ENCODE measurements at places on chromosomes 13 and 19.
A peak's percentile ranks its signal among the peaks of the same experiment; 100 is the strongest.

- DNase-seq = no peak
Observed at GRCh38 chr13:112131081-112131712, 64.2 kb downstream of the SOX1 start.

GRCh38 chr13:114103801-114104654 is 28.4 kb downstream of the RASA3 start:
- no peak for DNase-seq

GRCh38 chr13:106597186-106597585 is 29.2 kb upstream of the ARGLU1 start:
- no peak for DNase-seq

DNA sequence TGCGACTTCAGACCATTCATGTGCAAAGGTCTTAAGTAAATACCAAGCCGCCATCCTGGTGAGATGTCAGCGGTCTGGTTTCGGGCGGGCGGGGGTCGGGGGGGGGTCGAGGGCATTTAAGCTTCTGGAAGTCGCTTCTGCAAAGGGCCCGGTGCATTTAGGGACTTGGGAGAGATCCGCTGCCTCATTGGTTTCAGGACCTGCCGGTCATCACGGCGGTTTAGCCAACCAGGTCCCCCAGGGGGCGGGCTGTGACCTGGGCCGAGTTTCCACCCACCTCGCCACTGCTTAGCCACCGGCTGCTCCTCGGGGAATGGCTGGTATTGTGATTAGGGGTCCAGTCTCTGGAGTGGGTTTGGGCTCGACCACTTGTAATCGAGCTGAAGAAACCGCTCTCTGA is 7.8 kb downstream of the ANKLE1 start:
- DNase-seq = peak; percentile 30

GRCh38 chr19:39831679-39832078 is 2.3 kb downstream of the DYRK1B start:
- DNase-seq = no peak

DNA sequence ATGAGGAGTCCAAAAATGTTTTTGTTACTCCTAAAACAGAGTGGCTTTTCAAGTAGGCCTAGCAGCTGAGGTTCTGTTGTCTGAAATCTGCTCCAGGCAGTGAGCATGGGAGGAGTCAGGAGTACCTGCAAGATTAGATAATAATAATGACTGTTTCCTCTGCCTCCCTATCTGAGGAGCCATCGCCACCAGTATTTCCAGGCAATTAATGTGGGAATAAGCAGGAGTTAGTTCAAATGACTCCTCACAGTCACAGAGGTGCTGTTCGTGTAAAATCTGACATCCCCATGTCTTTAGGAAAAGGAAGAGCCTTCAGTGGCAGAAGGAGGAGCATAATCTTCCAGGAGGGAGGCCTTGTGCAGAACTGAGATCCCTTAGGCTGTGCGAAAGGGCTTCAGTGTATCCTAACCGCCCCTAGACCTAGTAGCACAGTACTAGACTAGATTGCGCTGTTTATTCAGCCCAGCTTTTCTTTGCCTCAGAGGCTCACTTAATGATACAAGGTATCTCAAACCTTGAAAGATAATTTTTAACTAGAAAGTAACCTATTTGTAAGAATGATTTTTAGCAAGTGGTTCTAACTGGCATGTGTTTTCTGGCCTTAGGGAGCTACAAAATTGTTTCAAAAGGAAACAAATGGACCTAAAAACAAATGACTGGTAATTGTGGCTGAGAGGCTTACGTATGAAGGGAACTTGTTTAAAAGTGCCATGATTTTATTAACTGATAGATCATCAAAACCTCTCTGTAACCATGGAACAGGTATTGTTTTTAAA is 49.0 kb downstream of the FREM2 start:
- peak; percentile 15 for DNase-seq

DNA sequence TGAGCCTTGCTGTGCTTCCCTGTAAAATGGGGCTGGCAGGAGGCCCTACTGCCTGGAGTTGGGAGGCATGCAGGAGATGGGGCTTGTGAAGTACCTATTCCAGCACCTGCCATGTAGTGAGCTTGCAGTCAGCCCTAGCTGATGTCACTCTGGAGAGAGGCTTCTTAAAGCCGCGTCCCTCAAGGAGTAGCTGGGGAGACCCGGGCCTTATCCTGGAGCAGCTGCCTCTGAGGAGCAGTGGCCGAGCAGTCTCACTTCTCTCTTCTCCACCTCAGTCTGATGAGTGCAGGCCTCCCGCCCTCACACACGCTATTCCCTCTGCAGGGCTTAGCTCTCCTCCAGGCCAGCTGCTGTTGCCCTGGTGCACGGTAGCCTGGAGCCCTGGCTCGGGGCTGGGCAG is 18.0 kb downstream of the CLASRP start:
- DNase-seq = no peak

DNA sequence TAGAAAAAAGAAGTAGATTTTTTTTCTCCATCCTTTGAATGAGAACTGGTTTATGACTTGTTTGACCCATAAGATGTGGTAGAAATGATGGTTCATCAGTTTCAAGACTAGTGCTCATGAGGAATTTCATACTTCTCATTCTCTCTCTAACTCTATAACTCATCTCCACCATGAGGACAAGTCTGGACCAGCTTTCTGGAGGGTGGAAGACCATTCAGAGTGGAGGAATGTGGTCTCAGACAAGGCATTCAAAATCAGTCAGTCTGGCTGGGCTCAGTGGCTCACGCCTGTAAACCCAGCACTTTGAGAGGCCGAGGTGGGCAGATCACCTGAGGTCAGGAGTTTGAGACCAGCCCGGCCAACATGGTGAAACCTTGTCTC is 3.5 kb upstream of the EID2 start:
- DNase-seq = no peak

DNA sequence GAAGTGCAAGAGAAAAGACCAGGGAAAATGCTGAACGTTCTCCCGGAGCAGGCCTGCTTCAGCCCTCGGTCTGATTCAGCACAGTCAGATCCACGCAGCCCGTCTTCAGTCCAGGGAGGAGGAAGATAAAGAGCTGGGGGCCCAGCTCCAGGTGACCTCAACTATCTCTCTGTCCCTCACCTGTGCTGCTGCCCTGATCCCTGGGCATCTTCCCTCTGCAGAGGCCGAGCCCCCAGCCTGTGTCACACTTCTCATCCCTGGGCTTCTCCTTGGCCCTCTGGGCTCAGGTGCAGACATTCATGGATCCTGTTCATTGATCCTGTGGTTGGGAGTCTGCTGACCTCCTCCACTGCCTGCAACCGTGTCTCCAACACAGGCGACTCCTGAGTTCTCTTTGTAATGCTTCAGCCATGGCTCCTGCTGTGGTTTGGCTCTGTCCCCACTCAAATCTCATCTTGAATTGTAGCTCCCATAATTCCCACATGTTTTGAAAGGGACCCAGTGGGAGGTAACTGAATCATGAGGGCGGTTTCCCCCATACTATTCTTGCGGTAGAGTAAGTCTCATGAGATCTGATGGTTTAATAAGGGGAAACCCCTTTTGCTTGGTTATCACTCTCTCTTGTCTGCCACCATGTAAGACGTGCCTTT is 27.9 kb downstream of the COL4A2 start:
- no peak for DNase-seq

GRCh38 chr13:73532987-73533510 is 474.2 kb downstream of the KLF5 start:
- no peak for DNase-seq

GRCh38 chr13:42333613-42334328 is 61.8 kb downstream of the AKAP11 start:
- no peak for DNase-seq

- DNase-seq = no peak
Observed at GRCh38 chr19:23882493-23882892, 32.2 kb upstream of the ZNF726 start.

- no peak for DNase-seq
Observed at GRCh38 chr13:108984251-108984920, 355.0 kb downstream of the MYO16 start.

GRCh38 chr13:26262156-26262555 is 8.2 kb downstream of the CDK8 start:
- no peak for DNase-seq

GRCh38 chr13:74661851-74662250 is 527.6 kb upstream of the KLF12 start:
- DNase-seq = no peak

DNA sequence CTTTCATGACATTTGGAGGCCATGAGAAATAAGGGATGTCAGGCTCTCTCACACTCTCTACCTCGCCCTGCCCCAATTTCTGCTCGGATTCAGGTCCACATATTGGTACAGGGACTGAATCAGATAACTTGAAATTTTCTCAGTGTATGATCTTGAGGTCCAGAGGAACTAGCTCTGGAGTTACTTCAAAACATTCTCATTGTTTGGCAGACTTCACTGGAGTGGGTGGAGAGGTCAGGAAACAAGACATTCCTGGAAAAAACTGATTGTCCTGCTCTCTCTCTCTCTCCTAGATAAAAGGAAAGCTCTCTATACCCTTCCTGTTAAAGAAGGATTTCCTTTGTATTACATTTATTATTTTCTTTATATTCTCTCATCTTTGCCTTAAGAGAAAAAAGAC is 428.1 kb upstream of the DACH1 start:
- no peak for DNase-seq

DNA sequence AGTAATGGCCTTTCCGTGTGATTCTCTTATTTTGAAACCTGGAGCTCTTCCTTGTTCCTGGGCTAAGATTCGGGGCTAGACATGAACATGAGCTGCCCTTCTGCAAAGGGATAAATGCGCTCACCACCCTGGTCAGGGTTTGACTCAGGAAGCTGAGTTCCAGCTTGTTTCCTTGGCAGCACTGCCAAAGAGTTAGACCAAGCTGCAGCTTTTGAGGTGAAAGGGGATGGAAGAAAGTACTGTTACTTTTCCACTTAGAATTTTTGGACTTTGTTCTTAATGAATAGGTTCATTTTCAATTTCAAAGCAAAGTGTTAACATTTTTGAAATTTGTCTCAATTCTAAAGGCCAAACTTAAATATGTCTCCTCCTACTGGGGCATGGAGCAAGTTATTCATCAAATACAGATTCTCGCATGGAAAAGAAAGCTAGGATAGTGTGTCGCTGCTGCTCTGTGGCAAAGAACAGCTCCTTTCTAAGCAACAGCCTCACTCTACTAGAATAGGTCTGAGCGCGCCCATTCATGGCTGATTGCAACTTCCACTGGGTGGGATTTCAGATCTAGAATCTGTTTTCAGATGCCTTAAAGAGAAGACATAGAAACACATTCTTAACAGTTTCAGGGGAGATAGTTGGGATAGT is 2.2 kb downstream of the RGCC start:
- DNase-seq = no peak

- DNase-seq = peak; percentile 16
Observed at GRCh38 chr13:44439452-44440024, 65.9 kb downstream of the SERP2 start.

- no peak for DNase-seq
Observed at GRCh38 chr13:73851104-73851503, 283.1 kb downstream of the KLF12 start.

DNA sequence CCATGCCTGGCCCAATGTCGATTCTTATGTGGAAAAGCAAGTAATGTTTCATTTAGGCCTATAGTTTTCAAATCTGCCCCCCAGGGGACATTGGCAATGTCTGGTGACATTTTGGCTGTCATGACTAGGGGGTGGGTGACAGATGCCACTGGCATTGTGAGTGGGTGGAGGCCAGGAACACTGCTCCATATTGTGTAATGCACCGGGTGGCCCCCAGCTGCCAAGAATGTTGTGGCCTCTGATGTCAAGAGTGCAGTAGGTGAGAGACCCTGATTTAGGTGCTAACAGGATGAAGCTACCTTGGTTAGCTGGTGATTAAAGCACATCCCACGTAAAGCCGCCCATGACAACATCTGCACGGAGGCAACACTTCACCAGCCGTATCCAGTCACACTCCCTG is 10.8 kb downstream of the C19orf44 start:
- DNase-seq = no peak

GRCh38 chr19:16445238-16446107 is 26.3 kb downstream of the EPS15L1 start:
- peak; percentile 17 for DNase-seq

GRCh38 chr19:35085947-35086346 is 29.7 kb upstream of the FXYD3 start:
- DNase-seq = no peak

GRCh38 chr19:28839455-28839854 is 373.5 kb downstream of the UQCRFS1 start:
- no peak for DNase-seq

GRCh38 chr19:41978470-41978869 is 15.6 kb downstream of the ATP1A3 start:
- no peak for DNase-seq

DNA sequence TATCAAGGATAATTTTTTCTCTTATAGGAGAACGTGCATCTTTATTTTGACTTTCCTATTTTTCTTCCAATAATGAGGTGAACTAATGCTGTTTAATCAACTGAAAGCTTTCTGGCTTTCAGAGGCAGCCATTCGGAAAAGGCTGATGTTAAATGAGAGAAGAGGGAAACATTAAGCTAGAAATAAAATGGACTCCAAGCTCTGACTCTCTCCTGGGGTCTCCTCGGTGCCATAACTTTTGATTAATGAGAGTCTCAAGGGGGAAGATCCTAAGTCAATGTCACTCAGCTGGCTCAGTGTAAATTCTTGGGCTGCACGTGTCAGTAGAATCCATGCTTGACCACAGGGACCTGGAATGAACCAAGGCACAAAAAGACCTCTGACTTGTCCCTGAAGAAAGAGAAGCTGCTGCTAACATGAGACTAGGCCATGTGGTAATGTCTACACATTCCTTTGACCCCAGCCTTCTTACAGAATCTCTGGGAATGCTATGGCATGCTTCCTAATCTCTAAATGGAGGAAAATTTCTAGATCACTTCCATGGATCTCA is 152.2 kb upstream of the RFC3 start:
- DNase-seq = no peak

GRCh38 chr13:109974354-109974753 is 188.0 kb upstream of the IRS2 start:
- no peak for DNase-seq

DNA sequence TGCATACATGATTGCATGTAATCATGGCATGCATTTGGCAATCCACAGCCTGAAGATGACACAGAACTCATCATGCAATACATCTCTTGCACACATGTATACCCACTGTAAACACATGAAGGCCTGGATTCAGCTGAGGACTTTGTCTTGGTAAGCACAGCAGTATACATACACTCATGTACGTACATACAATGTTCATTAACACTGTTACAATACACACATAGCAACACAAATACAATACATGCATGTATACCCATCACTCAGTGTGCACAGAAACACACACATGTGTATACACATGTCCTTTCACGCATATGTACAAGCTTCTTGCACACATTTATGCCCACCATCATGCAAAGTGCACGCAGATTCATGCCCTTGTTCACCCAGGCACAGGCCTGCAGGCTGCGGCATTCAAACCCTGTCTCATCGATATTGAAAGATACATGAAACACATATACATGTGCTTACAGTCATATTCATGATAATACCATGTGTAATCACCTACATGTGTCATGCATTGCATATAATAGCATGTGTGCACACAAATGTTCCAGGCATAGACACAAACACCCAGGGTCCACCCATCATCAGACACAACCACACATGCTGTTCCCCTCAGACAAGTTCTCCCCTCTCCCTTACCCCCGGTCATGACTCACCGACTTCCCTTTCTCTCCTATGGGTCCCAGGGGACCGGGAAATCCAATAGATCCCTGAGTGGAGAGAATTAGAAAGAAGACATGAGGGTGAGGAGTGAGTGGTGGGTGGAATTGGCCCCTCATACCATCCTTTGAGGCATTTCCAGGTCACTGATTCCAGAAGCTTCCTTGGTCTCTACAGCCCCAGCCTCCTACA is 28.7 kb downstream of the COL5A3 start:
- no peak for DNase-seq

- DNase-seq = no peak
Observed at GRCh38 chr13:97945342-97945741, 8.1 kb upstream of the IPO5 start.

- no peak for DNase-seq
Observed at GRCh38 chr13:73212482-73212881, 153.7 kb downstream of the KLF5 start.
